Kidney (tissue), 22 donors: ENCODE measurements at places on chromosomes 16 and 17. TPM values are rescaled to one million over a fixed set of nuclear protein-coding genes. Genes with fewer than 3 reads are reported as not detected.

The ABI3 gene
- total RNA-seq: 18.3 TPM

The ADGRG1 gene
- total RNA-seq: 351 TPM

- H3K4me3 ChIP-seq: no peak overlapping the region
- H3K27ac ChIP-seq: no peak overlapping the region
- DNase-seq: no peak
- no peaks in the 10 kb centered on the region for H3K27me3 ChIP-seq
Observed at GRCh38 chr16:66563574-66564334, 2.5 kb upstream of the CMTM1 start.

- peaks cover 7% of the 10 kb centered on the region for H3K4me1 ChIP-seq
- DNase-seq: no peak
- no peak overlapping the region for H3K27ac ChIP-seq
- no peaks in the 10 kb centered on the region for H3K27me3 ChIP-seq
Observed at GRCh38 chr16:57273359-57273758, 11.1 kb downstream of the PLLP start.

- no peaks in the 10 kb centered on the region for H3K27me3 ChIP-seq
- no peak overlapping the region for H3K4me3 ChIP-seq
- no peaks in the 10 kb centered on the region for H3K36me3 ChIP-seq
Observed at GRCh38 chr17:57670769-57671569, 74.1 kb downstream of the CCDC182 start.

DNA sequence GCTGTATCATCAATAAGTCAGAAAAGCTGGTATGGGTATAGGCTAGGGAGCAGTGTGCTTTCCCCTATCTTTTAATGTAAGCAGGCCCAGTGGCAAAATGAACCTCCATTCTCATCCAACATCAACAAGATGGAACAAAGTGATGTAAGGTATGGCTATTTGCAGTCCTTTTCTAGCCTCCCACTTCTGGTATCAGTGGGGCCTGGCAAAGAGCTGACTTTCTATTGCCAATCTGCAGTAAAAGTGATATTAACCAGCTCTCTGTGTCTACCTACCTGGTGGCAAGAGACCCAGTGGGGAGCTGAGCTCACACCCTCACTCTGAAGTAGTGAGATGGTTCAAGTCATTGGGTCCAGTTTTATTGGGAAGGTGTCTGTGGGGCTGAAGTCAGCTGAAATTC is 1492.6 kb downstream of the CDH11 start:
- no peaks in the 10 kb centered on the region for H3K4me1 ChIP-seq
- H3K36me3 ChIP-seq: no peaks in the 10 kb centered on the region
- no peak overlapping the region for H3K4me3 ChIP-seq
- DNase-seq: no peak

DNA sequence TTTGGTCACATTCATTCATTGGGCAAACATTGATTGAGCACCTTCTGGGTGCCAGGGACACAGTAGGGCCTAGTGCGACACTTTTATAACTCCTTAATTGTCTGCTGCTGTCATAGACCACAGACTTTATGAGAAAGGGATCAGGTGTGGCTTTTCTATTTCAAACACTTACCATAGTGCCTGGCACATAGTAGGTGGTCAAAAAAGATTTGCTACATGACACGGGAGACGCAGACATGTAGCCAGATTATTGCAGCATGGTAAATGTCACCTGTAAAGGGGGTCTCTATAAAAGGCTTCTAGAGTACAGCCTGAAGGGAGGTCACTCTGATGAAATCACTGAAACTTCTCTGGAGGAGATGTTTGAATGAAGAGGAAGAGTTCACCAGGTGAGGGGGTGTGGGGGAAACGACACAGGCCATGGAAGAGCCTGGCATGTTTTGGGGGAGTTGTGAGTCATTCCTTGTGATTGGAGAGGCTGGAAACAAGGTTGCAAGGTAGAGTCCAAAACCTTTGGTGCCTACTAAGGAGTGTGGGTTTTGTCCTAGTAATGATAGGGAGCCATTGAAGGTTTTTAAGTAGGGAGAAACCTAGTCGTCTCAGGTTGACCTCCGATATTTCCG is 1.6 kb downstream of the RSAD1 start:
- H3K36me3 ChIP-seq: peaks cover 23% of the 10 kb centered on the region
- H3K4me3 ChIP-seq: no peak overlapping the region
- peaks cover 10% of the 10 kb centered on the region for H3K4me1 ChIP-seq

GRCh38 chr16:80931801-80932707 is 74.6 kb downstream of the CMC2 start:
- H3K27ac ChIP-seq: peak overlapping the region; percentile 51
- peaks cover 3% of the 10 kb centered on the region for H3K4me1 ChIP-seq
- H3K27me3 ChIP-seq: no peaks in the 10 kb centered on the region

GRCh38 chr17:17900615-17901520 is 64.1 kb upstream of the SREBF1 start:
- no peaks in the 10 kb centered on the region for H3K27me3 ChIP-seq
- DNase-seq: peak; percentile 41
- H3K27ac ChIP-seq: peak overlapping the region; percentile 45
- no peaks in the 10 kb centered on the region for H3K4me1 ChIP-seq
- peak overlapping the region; percentile 17 for H3K4me3 ChIP-seq

The CCL17 gene
- 1.5 TPM for total RNA-seq

GRCh38 chr16:1265090-1265630 is 9.3 kb downstream of the TPSD1 start:
- H3K36me3 ChIP-seq: no peaks in the 10 kb centered on the region
- no peak for DNase-seq
- H3K27me3 ChIP-seq: no peaks in the 10 kb centered on the region
- H3K27ac ChIP-seq: no peak overlapping the region
- no peaks in the 10 kb centered on the region for H3K4me1 ChIP-seq

The KRT13 gene
- not detected for total RNA-seq

DNA sequence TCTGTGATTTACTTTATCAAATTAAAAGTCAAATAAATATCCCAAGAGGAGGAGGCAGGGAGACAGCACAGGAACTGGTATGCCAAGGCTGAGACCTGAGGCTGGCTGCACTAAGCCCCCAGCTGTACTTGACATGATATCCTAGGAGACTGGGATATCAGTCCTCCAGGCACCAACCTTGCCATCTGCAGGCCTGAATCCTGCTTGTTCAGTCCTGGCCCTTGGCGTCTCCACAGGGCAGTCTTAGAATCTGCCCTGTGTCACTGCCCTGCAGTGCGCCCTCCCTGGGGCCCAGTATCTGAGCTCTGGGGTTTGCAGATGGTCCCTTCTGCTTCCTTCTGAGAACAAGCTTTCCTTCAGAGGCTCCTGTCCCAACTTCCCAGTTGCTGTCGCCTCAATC is 75.9 kb downstream of the HS3ST3A1 start:
- H3K27ac ChIP-seq: no peak overlapping the region
- DNase-seq: peak; percentile 35
- no peaks in the 10 kb centered on the region for H3K36me3 ChIP-seq
- H3K27me3 ChIP-seq: no peaks in the 10 kb centered on the region
- H3K4me3 ChIP-seq: no peak overlapping the region
- H3K4me1 ChIP-seq: no peaks in the 10 kb centered on the region

DNA sequence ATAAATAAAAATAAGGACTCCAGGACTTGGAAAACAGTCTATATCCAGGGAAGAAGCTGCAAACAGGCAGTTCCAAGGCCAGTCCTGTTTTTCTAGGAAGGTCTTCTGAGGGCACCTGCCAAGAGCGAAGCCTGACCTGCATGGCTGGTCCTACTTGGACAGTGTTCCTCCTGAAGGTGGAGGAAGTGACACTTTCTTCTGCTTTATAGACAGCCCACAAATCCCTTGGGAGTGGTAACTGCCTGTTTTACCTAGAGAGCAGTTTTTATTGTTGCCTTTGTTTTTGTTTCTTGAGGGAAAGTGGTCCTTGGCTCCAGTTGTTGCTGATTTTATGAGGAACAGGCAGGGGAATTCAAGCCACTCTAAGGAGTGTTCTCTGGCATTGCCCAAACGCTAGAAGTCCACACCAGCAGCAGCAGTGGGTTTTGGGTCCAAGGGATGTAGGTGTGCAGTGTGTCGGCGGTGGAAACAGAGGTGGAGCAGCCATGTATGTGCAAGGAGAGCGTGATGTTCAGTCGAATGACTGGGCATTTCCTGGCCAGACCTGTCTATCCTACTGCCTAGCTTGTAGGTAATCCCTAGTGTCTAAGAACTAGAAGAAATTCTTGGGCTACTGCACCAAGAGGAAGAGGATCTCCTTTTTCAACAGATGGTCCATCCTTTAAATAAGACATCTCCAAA is 35.3 kb downstream of the LDHD start:
- H3K4me1 ChIP-seq: no peaks in the 10 kb centered on the region
- no peak overlapping the region for H3K4me3 ChIP-seq
- H3K27ac ChIP-seq: no peak overlapping the region
- H3K27me3 ChIP-seq: no peaks in the 10 kb centered on the region

- no peaks in the 10 kb centered on the region for H3K27me3 ChIP-seq
- H3K4me1 ChIP-seq: peaks cover 4% of the 10 kb centered on the region
- no peaks in the 10 kb centered on the region for H3K36me3 ChIP-seq
Observed at GRCh38 chr16:87044032-87044382, 273.2 kb downstream of the C16orf95 start.

The CA7 gene
- not detected for total RNA-seq

DNA sequence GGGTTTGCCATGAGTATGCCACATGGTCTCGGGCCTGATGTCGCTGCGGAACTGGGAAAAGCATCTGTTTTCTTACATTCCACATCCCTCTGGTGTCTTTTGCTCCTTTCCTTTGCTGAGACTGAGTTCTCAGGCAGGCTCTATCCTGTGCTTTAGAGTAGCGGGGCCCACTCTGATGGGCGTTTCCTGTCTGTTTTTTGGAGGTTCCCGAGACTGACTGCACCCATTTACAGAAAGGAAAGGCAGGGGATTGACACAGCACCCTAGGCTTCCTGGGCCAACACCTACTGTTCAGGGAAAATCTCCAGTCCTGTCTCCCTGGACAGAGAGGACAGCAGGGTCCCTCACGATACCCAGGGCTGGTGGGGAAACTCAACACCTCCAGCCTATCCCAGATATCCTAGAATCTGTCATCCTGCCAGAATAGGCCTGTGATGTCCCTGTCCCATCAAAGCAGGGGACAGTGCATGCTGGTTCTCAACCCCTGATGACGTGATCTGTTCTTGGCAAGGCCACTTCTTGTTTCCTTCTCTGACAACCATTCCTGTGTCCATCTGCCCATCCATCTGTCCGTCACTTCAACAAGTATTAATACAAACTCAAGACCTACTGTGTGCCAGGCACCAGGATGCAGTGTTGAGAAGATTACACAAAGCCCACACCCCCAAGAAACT is 42.2 kb downstream of the ACTG1 start:
- no peaks in the 10 kb centered on the region for H3K36me3 ChIP-seq
- DNase-seq: no peak
- H3K27ac ChIP-seq: no peak overlapping the region
- no peaks in the 10 kb centered on the region for H3K4me1 ChIP-seq

DNA sequence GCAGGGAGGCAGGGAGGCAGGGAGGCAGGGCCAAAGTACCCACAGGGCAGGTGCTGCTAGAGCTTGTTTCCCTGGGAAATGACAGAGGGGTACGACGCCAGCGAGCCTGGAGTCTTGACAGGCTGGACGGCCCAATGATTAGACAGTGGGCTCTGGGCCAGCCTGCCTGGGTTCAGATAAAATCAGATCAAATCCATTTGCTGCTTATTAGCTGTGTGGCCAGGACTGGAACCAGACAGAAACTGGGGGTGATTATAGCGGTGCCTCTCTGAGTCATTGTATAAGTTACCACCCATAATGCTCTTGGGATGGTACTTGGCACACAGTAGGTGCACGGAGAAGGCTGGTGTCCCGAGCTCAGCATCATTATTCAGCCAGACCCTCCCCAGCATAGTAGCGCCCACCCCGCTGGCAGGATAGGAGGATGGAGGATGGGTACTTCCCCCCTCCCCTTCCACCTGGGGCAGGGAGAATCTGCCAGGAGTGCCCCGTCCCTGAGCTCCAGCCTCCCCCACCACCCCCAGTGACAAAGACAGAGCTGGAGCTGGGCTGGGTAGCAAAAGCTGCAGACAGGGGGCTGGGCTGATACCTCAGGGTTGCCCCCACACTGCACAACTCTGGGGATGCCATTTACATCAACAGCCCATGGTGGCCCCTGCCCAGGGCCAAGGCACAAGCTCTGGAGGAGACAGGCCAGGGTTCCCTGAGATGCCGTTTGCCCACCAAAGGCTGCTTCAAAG is 77.6 kb upstream of the TNRC6C start:
- peak overlapping the region; percentile 5 for H3K27ac ChIP-seq
- DNase-seq: no peak
- H3K4me3 ChIP-seq: no peak overlapping the region
- H3K4me1 ChIP-seq: peaks cover 23% of the 10 kb centered on the region

DNA sequence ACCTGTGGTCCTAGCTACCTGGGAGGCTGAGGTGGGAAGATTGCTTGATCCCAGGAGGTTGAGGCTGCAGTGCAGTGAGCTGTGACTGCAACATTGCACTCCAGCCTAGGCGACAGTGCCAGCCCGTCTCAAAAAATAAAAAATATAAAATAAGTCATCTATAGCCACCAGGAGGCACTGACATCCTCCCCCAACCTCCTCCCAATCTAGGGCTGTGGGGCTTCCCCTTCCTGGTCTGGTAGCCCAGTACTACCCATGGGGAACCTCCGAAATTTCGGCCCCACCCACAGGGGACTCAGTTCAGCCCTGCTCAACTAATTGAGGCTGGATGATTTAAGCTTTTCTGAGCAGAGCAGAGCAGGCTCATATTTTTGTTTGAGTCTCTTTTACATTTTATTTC is 3.2 kb downstream of the ZSCAN10 start:
- H3K27me3 ChIP-seq: no peaks in the 10 kb centered on the region
- H3K36me3 ChIP-seq: no peaks in the 10 kb centered on the region
- no peak overlapping the region for H3K27ac ChIP-seq
- no peak overlapping the region for H3K4me3 ChIP-seq

DNA sequence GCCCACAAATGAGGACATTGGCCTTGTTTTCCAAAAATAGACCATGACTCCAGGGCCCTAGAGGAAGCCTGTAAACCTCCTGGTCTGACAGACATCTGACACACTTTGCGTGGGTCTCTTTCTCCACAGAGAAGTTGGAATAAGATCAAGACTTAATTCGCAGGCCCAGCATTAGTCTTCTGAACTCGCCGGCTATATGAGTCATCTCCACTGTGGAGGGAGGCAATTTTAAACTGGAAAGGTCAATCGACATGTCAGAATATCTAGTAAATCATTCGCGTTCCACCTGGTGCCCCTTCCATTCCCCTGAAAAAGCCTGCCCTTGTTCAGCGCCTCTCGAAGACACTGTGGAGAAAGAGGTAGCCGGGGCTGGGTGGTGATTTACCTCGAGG is 140.1 kb downstream of the CLEC16A start:
- H3K27ac ChIP-seq: peak overlapping the region; percentile 45
- H3K36me3 ChIP-seq: peaks cover 2% of the 10 kb centered on the region
- no peak overlapping the region for H3K4me3 ChIP-seq
- H3K27me3 ChIP-seq: no peaks in the 10 kb centered on the region

GRCh38 chr17:7714721-7715594 is 2.6 kb upstream of the DNAH2 start:
- H3K27me3 ChIP-seq: no peaks in the 10 kb centered on the region
- H3K4me3 ChIP-seq: no peak overlapping the region
- H3K4me1 ChIP-seq: peaks cover 6% of the 10 kb centered on the region

The EXOSC6 gene
- 22.6 TPM for total RNA-seq

- H3K27me3 ChIP-seq: no peaks in the 10 kb centered on the region
- H3K4me3 ChIP-seq: no peak overlapping the region
- peak; percentile 73 for DNase-seq
- no peaks in the 10 kb centered on the region for H3K36me3 ChIP-seq
- peak overlapping the region; percentile 13 for H3K27ac ChIP-seq
Observed at GRCh38 chr17:82888583-82889495, 49.0 kb upstream of the ZNF750 start.

The FAM20A gene
- 77.7 TPM for total RNA-seq
